ENCODE measurements at places on chromosomes 6 and 20.

GRCh38 chr20:4971064-4971463 is 30.2 kb downstream of the SLC23A2 start:
- no peak for DNase-seq

DNA sequence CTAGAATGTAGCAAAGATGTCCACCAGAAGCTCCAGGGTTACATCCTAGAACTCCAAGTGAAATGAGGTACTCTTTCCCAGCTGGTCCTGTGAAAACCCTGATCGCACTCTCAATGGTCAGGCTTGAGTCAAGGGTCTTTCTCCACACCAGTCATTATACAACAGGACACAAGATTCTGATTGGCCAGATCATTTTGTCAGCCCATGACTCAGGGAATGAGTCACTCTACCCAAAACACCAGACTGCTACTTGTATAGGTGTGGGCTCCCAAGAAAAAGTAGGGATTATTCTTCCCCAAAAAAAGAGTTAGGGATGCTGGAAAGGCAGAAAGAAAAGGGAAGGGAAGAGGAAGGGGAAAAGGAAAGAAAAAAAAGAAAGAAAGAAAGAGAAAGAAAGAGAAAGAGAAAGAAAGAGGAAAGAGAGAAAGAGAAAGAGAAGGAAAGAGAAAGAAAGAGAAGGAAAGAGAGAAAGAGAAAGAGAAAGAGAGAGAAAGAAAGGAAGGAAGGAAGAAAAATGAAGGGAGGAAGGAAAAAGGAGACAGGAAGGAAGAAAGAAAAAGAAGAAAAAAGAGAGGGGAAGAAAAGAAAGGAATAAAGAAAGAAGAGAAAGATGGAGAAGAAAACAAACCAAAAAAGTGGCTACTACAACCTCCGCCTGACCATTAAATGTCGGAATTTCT is 30.5 kb downstream of the ANKEF1 start:
- DNase-seq = no peak

DNA sequence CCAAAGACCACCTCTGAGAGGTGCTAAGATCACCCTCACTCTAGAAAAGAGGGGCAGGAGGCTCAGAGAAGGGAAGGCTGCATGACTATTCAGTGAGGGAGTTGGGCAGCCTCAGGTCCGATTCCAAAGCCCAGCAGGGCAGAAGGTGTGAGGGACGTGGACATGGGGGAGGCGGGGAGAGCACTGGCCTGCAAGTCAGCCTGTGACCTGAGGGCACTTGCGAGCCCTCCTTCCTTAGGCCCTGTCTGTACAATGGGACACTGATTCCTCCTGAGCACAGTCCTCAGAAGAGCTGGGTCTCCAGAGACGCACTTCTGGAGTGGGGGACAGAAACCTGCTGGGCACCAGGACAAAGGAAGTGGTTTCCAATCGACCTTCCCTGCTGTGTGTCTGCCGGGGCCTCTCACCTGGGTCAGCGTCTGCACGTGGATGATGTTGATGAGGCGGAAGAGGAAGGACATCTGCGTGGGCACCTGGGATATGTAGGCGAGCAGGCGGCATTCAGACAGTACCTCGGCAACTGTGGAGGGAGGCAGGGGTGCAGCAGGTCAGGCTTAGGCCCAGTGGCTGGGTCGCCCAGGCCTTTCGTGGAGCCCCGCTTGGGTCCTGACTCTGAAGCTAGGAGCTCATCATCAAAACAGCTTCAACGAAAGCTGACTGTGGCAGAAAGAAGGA is 48.5 kb downstream of the MYH7B start:
- no peak for DNase-seq

DNA sequence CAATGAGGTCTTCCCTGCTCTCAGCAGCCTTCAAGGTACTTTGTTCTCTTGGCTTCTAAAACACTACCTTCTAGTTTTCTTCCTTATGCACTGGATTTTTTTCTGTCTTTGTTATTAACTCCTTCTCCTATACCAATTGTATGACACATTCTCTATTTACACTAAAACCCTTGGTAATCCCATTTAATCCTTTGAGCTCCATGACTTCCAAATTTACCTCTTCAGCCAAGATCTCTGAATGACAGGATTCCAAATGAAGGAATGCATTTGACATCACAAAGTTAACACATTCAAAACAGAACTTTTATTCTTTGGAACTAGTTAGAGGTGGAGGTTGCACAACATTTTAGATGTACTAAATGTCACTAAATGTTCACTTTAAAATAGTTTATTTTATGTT is 86.6 kb upstream of the SAMD5 start:
- no peak for DNase-seq

DNA sequence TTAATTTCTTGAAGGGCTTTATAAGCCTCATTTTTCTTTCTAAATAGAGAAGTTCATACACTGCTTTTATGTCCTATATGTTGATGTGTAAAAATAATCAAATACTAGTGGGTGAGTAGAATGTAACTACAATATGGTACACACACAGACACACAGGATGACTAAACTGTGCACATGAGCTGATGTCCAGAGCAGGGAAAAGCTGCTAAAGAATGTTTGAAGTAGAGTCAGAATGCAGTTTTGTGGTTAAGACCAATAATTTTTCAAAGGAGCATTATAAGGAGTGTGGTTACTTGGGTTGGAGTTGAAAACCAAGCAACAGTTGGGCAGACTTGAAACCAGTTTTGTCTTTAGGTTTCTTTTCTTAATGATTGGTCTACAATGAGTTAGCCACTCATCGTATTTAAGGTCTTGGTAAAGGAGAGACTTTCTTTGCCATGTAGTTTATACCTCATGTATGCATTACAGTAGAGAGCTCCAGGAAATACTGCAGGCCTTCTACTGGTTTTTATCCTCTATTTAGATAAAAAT is 196.6 kb downstream of the ESR1 start:
- no peak for DNase-seq

- no peak for DNase-seq
Measured at GRCh38 chr20:17601957-17602356, 32.1 kb downstream of the DSTN start.

GRCh38 chr20:6012179-6012578 is 41.7 kb downstream of the LRRN4 start:
- no peak for DNase-seq

- DNase-seq = no peak
Measured at GRCh38 chr20:54337144-54337543, 129.3 kb downstream of the PFDN4 start.

- DNase-seq = peak; percentile 81
Measured at GRCh38 chr6:26045065-26045927, 41.9 kb upstream of the HFE start.

Measured in substantia nigra (tissue), 51 donors.